ENCODE measurements at places on chromosomes 5 and 9.

- DNase-seq, result no peak
Observed at GRCh38 chr5:122882831-122883230, 37.4 kb downstream of the SNX24 start.

DNA sequence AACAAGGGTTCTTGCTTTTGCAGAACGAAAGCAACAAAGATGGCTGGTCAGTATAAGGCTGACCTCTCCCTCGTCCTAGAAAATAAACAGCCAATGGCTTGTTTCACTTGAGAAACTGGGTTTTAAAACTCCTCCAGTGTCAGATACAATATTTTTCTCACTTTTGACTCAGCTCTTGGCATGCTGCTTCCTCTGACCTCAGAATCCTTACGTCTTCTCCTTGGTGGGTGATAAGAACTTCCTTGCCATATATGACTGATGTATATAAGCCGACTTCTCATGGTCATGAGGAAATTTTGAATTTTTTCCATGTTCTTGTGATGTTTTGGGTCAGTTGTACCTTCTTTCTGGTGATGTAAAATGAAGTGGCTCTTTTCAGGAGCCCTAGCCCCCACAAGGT, 3.8 kb downstream of the ZNF618 start:
- no peak for DNase-seq

GRCh38 chr9:127730262-127730661, 4.8 kb downstream of the TOR2A start:
- no peak for DNase-seq

DNA sequence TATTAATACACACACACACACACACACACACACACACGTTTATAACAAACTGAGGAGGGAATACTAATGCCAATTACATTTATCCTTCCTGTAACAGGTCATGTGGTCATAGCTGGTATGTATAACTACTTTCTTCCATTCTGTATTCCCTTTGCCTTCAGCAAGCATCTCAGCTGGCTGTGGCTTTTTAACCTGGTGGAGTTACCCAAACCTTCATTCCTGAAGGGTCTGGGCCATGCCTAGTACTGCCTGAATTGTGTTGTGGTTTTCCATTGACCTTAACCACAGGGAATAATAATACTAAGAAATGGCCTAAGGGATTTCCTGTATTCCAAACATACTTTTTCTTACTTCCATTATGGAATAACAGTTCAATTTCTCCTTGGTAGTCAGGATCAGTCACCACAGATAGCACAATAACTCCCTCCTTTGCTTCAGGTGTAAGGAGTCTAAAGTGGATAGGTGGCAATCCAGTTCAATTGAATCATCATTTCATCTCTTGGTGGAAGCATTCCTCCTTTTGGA, 222.2 kb upstream of the MEF2C start:
- no peak for DNase-seq

DNA sequence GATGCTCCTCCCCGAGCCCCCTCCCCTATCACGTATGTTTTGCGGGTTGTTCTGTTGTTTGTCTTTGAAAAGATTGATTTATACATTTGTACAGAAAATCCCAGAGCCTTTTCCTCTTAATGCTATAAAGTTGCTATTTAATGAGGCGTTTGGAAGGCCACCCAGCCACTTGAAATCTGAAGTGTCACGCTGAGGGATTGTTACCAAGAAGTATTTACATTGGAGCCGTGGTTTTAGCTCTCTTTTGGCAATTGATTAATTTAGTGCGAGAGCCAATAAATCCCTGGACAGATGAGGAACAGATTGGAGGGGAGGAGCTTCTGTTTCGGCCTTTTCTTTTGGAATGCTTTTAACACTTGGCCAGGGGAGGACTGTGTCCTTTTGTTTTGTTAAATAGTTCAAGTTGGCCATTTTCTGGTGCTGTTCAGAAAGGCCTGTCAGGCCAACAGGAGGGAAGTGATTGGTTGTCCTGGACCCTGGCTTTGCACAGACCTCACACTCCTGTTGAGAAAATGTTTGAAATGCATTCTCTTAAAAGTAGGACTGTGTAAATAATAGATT, 250.2 kb downstream of the PDZD2 start:
- no peak for DNase-seq

DNA sequence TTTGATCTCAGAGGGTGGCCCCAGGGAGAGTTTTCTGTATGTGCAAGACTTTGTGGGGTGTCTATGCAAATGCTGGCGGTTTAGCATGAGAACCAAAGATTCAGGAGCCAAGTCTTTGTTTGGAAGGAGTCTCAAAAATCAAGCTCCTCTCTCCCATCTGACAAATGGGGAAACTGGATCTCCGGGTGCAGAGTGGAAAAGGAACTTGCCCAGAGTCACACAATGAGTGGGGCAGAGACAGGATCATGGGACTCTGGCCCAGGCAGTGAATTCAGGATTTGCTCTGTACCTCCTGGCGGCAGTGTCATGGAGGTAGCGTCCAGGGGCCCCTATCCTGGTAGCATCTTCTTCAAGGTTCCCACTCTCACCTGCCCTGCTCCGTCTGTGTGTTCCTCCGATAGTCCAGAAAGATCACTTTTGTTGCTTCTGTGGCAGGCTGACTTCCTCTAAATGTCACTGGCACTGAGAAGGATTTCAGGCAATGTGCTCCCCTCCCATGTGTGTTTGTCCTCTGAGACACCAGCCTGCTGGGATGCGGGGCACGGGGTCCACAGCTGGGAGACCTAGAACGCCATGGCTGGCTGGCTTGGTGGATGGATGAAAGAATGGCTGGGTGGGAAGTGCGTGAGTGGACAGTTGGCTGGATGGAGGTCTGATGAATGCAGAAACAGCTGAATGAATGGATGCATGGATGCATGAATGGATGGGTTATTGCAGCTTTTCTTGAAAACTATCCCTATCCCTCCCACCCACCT, 3.6 kb downstream of the CCL19 start:
- no peak for DNase-seq

GRCh38 chr9:18423791-18424531, 50.0 kb upstream of the ADAMTSL1 start:
- DNase-seq, result no peak

GRCh38 chr5:138354926-138355378, 2.5 kb downstream of the KDM3B start:
- DNase-seq, result peak; percentile 37

Measured in D341Med (cell line).